Dermis microvascular lymphatic vessel endothelial cell (primary cell): ENCODE measurements at places on chromosomes 5 and 9. TPM values are rescaled to one million over a fixed set of nuclear protein-coding genes. Genes with fewer than 3 reads are reported as not detected.

DNA sequence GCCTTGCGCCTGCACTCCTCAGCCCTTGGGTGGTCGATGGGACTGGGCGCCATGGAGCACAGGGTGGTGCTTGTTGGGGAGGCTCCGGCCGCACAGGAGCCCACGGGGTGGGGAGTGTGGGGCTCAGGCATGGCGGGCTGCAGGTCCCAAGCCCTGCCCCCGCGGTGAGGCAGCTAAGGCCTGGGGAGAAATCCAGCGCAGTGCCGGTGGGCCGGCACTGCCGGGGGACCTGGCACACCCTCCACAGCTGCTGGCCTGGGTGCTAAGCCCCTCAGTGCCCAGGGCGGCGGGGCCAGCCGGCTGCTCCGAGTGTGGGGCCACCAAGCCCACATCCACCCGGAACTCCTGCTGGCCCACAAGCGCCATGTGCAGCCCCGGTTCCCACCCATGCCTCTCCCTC is 358.8 kb upstream of the RIOK2 start:
- DNase-seq, result no peak

GRCh38 chr9:101711330-101711941 is 27.0 kb downstream of the GRIN3A start:
- DNase-seq, result peak; percentile 1

DNA sequence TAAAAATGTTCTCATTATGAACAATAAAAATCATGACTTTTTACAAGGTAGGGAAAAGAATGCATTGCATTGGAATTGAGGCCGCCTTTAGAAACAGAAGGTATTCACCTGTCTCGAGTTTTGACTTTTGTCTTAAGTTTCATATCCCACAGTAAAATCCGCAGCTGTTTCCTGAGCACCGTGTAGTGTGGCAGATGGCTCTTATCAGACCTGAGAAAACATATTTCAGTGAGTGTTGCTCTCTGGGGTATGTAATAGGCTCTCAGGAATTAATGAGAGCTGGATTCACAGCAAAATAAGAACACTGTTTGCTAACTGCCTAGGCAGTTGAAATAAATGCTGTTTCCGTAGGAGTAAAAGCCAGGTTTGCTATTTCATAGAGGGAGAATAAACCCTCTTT is 221.4 kb downstream of the CFAP90 start:
- no peak for DNase-seq

- DNase-seq, result no peak
Observed at GRCh38 chr5:19767987-19768386, 220.0 kb downstream of the CDH18 start.

GRCh38 chr5:89397096-89397495 is 514.1 kb upstream of the MEF2C start:
- DNase-seq, result peak; percentile 21

GRCh38 chr5:96374653-96375052 is 58.4 kb downstream of the PCSK1 start:
- no peak for DNase-seq

DNA sequence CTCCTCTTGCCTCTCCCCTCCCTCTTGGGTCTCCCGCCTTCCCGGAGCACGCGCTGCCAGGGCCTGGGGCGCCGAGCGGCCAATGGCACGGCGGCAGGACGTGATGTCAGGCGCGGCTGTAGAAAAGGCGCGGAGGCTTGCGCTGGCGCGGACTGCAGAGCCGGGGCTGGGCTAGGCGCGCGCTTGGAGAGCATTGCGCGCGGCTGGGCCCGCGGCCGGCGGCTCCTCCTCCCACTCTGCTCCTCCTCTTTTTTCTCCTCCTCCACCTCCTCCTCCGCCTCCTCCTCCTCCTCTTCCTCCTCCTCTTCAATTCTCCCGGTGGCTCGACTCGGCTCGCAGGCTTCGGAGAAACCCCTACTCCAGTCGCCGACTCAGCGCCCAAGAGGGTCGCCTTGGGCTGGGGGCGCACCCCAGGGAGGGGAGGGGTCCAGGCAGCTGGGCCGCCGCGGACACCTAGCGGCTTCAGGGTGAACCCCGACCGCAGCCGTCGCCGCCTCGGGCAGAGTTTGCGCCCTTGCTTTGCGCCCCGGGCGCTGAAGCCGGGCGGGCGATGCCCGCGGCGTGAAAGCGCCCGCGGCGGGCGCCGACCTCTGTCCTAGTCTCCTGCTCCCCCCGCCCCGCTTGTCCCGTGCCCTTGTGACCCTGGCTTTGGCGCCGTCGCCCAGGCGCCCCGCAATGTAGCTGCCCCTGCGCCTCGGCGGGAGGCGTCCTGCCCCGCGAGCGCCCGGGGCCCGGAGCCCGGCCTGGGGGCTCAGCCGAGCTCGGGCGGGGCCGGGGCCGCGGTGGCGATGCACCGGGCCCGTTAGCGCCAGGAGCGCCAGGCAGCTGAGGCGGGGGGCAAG is at the start of gene LHX2:
Gene LHX2 (plus strand): TSS at position 309 of the 842 bp plus-strand sequence. CDS start 581 bp downstream, outside the sequence.
- DNase-seq, result peak; percentile 83

DNA sequence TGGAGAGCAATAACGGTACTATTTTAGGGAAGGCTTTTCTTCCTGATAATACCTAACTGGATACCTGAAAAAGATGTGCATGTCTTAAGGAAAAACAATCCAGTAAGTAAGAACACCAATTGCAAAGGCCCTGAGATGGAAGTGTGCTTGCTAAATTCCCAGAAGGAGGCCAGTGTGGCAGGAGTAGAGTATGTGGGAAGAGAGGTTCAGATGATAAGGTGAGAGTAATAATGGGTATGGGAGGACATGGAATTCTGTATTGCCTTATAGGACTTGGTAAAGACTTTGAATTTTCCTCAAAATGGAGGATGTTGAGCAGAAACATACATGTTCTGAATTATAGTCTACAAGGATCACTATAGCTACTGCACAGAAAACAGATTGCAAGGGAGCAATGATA is 89.3 kb downstream of the COMMD10 start:
- no peak for DNase-seq

DNA sequence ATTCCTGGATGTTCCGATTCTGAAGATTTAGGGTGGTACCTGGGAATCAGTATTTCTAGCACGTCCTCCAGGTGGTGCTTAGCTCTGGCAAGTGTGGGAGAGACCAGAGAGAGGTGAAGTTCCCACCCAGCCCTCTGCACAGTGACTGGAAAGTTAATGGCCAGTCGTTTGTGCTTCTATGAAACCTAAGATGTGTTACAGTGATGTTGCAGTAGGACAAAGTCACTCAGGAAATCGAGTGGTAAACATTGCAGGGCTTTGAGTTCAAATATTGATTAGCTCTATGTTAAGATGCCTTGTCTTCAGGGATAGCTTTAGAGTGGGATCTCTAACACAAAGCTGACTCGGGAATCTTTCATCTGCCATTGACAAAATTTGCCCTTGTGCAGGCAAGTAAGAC is 55.6 kb downstream of the PIK3R1 start:
- no peak for DNase-seq

IPO11 gene
- total RNA-seq, result 90.1 and 98.2 TPM in 2 replicates

SMIM32 gene
- total RNA-seq, result not detected in 2 replicates

EDIL3 gene
- total RNA-seq, result under 0.01 TPM in 2 replicates
